Uterus (tissue), 4 donors: ENCODE measurements at places on chromosomes 7 and 10.

DNA sequence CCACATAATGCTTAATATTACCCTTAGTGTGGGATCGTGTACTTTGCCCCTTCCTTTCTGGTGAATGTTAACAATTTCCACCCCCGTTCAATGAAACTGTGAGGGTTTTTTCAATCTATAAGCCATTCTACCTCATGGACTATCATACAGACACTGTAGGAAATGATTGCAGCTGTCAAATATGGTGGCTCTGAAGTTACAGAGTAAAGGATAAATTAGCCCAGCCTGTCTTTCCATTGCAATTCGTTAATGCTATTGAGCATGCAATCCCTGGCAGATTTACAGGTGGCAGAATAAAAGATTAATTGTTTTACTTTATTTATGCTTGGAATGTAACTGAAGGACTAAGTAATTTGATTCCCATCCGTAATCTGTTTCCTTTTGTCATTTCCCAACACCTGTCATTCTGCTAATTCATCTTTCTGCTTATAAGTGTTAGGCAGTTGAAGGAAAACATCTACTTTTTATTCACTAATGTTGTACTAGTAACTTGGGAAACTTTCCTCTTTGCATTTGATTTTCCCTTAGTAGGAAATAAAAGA lies 1211.6 kb upstream of the LRRN3 start:
- no peak for DNase-seq

DNA sequence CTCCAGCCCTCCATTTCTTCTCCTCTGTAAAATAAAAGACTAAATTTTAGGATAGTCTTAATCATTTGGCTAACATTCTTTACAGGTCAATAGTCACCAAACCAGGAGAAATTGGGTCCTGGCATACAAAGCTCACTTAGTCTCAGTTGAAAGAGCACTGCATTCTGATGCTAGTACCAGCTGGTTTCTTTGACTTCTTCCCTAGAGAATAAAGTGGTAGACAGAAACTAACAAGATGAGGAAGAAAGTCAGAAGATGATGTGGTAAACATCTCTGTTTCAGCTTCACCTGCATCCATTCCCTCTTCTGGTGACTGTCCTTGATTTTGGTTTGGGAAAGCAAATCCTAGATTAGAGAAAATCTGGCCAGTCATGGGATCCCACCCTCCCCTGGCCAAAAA lies 37.2 kb downstream of the NKX2-3 start:
- no peak for DNase-seq

GRCh38 chr7:36312064-36312914 lies 77.4 kb upstream of the ANLN start:
- DNase-seq, result no peak

GRCh38 chr7:156178214-156178613 lies 366.0 kb upstream of the SHH start:
- no peak for DNase-seq

DNA sequence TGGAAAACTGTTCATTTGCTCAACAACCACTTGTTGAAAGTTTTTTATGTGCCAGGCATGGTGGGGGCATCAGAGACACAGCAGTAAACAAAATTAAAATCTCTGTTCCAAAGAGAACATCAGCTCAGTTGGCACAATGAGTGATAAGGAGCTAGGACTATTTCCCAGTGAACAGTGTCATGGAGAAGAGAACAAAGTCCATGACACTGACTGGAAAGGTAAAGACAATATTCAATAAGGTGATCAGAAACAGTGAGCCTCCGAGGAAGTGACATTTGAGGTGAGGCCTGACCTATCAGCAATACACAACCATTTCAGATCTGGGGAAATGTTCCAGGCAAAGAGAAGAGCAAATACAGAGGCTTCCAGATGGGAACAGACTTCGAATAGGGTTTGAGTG lies 14.6 kb downstream of the ACSL5 start:
- no peak for DNase-seq

DNA sequence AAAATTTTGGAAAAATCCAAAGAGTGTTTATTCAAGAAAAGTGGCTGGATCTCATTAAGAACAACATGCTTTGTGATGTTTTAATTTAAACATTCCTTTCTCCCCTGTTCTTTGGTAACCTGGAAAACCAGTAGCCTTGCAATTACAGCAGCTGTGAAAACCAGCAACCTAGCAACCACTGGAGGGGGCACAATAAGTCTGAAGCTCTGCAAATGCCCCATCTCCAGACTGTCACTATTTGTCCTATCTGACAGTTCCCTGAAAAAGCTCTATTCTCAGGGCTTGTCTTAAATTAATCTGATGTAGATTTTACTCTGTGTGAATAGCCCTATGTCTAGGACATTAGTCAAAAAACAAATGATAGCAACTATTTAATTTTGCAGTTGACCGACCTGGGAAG lies 137.6 kb upstream of the THSD7A start:
- no peak for DNase-seq

DNA sequence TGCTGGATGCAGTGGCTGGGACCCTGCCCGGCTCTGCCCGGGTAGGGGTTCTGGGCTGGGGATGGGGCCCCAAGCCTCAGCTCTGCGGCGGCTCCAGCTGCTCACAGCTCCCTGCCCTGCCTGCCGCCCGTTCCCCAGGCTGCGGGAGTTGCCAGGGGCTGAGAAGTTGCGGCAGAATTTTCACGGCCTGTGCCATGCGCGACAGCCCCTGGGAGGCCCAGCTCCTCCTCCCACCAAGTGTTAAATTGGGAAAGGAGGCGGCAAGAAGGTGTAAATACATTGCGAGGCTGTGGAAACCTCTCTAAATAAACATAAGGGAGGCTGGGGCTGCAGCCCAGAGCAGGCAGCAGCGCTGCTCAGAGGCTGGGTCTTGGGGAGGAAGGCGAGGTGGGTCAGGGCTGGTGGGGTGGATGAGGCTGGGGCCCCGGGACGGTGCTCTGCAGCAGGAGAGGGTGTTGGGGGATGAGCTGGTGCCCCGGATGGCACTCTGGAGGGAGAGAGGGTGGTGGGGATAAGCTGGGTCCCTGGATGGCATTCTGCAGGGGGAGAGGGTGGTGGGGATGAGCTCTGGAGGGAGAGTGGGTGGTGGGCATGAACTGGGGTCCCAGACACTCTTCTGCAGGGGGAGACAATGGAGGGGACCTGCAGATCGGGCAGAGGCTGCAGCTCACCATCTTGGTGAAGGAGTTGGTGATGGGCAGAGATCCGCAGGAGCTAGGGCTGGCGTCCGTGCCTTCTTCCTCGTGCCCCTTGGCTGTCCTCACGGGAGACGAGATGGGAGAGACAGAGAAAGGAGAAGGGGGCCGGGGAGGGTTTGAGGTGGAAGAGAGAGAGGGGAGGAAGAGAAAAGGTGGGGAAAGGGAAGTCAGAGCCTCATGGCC lies 85.5 kb upstream of the GNA12 start:
- DNase-seq, result no peak

DNA sequence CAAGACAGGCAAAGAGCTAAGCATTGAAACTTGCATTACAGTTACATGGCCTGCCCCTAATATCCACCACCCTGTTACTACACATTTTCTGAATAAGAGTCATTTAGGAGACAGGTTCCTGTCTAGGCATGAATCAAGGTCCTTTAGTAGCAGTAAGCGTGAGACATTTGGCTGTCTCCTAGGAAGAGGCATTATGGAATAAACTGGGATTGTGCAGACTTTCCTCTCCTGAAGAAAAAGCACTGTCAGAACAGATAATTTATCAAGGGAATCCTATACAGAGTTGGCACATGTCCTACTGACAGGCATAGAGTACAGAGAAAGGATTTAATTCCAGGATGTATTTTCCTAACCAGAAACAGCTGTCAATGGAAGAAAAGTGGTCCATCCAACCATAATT lies 111.9 kb downstream of the INHBA start:
- no peak for DNase-seq

DNA sequence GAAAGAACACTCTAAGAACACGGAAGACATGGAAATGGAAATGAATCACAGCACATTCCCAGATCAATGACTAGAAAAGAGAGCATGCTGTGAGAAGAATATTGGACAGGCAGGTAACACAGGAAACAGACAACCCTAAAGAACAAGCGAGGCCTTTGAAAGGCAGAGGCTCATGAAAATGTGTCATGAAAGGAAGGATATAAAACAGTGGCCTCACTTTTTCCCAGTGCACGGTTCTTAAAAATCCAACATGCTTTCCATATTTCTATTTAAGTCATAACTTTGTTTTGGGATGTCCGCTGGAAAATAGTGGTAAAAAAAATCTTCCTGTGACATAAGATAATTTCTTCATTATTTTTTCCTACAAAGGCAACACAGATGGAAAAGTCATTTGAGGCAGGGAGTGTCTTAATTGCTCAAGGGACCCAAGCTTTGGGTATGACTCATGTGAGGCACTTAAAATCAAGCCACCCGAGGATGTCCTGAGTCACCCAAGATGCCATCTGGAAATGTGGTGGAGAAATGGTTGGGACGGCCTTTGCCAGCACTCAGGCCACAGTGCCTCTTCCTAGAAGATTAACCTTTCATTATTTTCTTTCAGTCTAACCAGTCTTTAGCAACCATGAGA lies 17.0 kb downstream of the ITIH5 start:
- no peak for DNase-seq

DNA sequence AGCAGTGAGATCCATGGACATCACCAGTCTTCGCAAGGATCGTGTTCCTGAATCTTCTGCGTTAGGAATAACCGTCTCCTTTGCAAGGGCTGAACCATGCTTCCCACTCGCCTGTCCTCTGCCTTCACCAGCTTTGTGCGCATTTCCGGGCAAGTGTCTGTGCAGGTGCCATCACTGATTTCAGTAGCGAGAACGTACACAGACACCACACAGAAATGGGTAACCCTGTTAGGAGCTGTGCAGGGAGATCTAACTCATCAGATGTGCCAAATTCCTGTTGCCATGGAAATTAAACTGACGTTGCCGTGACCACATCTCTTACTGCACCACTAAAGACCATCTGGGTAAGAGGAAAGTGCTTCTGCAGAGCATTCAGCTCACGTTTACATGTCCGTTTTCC lies 146.3 kb downstream of the DIP2C start:
- DNase-seq, result no peak

DNA sequence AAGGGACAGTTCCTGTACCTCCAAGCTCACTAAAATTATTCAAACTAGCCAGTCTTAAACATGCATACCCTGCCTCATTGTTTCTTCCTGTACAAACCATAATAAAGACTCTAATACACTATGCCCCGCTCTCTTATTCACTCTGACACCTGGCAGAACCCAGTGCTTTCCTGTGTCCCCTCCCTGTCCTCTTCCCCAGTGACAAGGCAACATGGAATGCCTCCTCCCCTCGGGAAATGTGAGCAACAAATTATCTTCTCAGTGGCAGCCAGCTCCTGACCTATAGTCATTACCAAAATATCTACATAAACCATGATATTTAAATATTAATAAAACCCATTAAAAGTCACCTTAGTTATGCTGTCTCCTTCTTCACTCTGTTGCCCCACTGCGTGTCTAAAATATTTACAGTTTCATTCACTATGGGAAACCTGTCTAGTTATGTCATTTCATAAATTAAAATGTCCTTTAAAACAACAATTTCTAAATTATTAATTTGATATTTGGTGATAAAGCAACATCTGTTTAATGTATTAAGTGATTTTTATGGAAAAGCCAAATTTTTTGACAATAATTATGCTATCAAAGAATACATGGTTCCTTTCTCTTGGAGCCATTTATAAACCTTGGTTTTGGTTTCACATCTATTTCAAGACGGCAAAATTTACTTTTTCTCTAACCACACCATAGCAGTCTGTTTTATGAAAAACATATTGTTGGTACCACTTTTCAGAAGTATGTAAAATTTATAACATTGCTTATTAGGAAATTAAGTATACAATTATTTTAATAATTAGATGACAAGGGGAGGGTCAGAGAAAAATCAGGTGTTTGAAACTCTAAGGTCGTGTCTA lies 1355.2 kb downstream of the XPNPEP1 start:
- no peak for DNase-seq

DNA sequence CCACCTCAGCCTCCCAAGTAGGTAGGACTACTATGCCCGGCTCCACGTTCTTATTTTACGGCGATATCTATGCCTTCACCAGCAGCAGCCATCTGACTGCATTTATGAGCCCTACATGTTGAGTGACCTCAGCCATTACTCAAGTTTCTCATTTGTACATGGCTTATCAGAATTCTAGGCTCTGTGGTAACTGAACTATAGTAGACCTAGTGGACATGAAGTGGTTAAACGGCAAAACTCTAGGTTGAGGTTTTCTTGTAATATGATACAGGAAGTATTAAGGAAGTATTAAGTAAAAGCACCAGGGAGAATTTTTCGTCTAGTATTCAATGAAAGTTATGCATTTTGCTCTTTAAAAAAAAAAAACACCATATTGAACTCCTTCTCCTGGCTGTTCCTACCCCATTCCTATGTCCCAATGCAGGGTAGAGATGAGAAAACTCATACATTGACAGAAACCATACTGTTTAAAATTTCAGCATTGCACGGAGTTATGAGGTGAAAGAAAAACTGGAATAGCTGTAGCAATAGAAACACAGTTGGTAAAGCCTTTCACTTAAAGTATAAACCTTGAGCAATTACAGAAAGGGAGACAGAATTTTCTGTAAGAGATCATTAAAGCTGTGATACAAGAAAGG lies 39.8 kb upstream of the EPC1 start:
- DNase-seq, result no peak

GRCh38 chr10:72490951-72491350 lies 134.9 kb downstream of the MICU1 start:
- no peak for DNase-seq

- peak; percentile 62 for DNase-seq
Observed at GRCh38 chr7:88312061-88312663, 5.5 kb upstream of the STEAP4 start.

- no peak for DNase-seq
Observed at GRCh38 chr10:6279540-6280267, 77.0 kb downstream of the PFKFB3 start.

DNA sequence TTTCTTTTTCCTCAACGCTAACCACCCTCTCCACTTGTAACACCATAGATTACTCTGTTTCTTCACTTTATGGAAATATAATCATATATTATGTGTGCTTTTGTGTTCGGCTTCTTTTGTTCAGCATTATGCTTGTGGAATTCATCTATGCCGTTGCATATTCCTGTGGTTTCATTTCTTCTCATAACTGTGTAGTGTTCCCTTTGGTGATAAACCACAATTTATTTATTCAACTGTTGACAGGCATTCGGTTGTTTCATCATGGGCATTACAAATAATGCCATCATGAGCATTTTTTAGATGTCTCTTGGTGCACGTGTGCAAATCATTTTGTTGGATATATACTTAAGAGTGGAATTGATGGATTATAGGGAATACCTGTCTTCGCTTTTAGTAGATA lies 12.1 kb downstream of the AVL9 start:
- no peak for DNase-seq

DNA sequence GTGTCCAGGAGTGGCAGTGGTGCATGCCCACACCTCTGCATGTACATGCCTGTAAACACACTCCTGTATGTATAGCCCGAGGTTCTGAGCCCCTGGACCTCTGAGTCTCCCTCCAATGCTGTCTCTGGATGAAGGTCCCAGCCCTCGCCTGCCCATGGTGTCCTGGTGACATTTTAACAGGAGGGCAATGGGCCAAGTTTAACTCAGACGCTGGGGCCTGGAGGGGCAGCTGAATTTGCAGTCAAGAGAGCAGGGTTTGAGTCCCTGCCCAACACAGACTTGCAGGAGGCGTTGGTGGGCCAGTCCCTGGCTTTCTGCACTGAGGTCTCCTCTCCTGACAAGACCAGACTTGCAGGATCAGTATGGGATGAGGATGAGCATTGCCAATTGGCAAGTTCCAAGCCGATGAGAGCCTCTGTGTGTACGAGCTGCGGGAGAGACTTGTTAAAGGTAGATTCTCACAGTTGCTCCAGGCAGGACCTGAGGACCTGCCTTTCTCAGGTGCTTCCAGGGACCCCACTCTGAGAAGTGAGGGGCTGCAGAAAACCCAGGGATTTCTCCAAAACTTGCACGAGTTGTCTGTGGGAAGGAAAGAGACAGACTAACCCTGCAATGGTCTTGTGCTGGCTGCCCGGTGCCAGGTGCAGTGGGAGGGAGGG lies 141.9 kb downstream of the ELFN1 start:
- no peak for DNase-seq
